ENCODE measurements at places on chromosomes 1 and 21.

DNA sequence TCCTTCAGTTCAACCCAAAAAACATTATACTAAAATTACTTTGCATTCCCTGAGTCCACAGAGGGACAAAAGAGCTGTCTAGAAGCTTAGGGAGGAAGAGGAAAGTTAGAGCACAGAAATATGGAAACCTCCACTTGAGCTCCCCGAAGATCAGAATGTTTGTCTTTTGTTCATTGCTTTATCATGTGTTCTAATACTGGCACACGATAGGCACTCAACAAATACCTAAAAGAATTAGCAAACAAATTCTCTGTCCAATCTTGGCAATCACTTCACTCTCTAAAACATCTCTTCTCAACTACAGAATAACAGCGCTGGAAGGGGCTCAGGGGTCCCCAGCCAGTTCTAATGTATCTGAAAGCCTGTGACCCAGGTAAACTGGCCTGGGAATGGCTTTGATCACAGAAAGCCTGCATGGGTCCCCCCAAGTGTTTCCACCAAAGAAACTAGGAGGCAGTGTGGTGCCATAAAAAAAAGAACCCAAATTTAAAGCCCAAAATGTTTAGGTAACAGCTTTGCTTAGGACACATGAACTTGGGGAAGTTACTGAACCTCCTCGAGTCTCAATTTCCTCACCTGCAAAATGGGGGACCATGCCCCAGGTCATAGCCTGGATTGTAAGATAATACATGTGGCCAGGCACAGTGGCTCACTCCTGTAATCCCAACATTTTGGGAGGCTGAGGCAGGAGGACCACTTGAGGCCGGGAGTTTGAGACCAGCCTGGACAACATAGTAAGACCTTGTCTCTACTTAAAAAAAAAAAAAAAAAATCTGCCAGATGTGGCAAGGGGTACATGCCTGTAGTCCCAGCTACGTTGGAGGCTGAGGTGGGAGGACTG lies 45.8 kb downstream of the SSBP3 start:
- no peak for DNase-seq

DNA sequence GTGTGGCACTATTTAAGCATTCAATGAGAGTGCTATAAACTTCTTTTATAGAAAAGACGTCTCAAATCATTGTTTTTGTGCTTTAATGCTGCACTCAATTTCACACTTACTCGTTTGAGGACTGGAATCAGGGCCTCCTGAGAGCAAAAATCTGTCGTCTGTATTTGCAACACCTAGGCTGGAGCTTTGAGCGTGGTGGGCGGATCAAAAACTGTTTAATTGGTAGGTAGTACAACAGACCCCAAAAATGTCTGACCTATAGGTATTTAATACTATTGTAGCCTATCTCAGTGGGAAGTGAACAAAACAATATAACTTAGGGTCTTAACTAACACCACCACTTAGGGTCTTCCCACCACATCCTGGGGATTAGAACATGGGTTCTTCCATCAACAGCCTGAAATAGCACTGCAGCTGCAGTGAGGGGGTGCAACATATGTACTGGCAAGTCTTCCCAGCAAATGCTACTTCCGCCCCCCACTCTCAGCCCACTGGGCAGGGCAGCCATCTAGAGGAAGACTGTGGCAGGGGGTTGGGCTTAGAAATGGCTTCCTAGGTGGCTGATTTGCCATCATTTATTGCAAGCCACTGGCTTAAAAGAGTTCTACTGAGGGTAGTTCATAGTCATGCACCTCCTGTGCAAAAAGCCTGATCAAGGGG lies 48.3 kb downstream of the CD46 start:
- DNase-seq = no peak

DNA sequence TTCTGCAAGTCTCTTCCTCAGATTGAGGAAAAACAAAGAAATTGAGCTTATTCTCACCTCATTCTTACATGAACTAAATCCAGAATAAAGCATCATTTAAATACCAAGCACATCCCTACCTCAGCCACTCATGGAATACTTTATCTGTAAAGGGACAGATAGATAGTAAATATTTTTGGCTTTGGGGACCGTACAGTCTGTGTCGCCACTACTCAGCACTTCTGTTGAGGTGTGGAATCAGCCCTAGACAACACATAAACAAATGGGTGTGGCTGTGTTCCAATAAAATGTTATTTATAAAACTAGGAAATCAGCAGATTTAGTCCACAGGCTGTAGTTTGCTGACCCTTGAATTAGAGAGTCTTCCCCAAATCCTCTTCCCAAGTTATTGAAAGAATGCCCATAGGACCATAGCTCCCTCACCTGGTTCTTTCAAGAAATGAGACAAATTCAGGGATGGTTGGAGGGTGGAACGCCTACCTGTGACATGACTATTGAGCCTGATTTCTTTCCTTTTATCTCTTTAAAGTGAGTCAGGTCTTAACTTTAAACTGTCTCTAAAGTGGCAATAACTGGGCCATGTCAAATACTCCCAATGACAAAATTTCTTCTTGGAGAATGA lies 878.5 kb downstream of the USP25 start:
- no peak for DNase-seq

GRCh38 chr1:174877208-174877673 lies 122.5 kb upstream of the CACYBP start:
- DNase-seq = no peak

- no peak for DNase-seq
These were observed 136.6 kb downstream of the OMA1 start for GRCh38 chr1:58409890-58410289.

DNA sequence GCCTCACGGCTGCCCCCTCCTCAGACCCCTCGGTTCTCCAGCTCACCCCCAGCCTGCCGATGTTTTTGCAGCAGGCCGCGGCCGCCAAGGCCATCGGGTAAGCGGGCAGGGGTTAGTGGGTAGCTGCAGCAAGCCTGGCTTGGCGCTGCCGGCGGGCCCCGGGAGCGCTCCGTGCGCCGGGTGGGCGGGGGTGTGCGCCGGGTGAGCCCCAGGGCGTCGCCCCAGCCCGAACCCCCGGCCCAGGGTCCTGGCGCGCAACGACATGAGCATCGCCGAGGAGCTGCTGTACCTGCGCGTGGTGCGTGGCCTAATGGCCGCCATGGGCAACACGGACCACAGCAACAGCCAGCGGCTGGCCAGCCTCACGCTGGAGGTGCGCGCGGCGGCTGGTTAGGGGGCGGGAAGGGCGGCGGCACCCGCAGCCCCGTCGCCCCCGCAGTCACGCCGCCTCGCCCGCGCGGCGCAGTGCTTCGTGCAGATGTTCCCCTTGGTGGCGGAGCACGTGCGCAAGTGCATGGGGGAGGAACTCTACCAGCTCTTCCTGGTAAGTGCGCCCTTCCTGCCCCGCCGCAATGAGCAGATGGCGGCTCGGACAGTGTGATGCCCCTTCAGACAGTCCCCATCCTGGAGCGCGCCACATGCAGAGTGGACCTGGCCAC lies 6.5 kb downstream of the RNU5D-1 start:
- DNase-seq = no peak

DNA sequence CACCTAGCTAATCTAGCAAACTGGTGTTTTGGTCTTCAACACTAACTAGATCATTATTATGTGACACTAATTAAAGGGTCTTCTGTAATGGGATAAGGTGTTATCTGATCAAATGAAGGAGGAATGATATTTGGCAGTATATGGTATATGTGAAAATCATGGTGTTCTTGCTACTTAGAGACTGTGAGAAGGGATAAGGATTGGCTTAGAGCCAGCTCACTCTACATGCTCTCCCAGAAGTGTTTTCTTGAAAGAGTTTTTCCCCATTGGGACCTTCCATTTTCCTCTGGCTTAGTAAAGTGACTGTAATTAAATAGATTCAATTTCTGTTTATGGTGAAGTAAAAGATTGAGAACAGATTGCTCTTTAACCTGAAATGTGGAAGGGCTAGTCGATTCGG lies 71.2 kb upstream of the RGL1 start:
- DNase-seq = no peak

DNA sequence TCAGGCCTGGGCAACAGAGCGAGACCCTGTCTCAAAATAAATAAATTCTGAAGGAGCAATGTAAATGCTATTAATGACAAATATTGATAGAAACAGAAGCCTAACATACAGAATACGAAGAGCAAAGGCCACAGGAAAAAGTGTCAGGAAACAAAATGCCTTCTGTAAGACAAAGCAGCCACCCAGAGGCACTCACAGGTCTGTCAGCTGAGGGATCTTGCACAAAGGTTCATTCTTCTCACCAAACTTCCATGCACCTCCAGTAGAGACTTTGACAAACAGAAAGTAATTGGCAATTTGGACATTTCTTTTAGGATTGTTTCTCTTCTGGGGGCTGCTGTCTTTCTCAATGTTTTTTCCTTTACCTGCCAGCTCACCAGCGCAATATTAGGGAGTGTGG lies 1.2 kb upstream of the ALDH9A1 start:
- DNase-seq = no peak

DNA sequence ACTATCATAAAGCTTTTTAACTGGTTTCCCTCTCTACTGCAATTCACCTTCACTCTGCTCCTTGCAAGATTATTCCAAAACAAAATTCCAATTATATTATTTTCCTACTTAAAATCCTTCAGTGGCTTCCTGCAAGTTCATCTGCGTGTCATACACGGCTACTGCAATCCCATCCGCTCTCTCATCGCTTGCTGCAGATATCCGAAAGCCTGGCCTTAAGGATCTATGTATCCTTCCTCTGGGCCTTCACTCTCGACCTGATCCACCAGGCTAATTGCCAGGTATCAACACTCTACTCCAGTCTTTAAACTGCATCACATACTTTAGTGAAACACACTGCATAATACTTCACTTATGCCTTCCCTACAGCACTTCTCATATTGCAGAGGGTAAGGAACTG lies 44.0 kb downstream of the VAV3 start:
- no peak for DNase-seq

DNA sequence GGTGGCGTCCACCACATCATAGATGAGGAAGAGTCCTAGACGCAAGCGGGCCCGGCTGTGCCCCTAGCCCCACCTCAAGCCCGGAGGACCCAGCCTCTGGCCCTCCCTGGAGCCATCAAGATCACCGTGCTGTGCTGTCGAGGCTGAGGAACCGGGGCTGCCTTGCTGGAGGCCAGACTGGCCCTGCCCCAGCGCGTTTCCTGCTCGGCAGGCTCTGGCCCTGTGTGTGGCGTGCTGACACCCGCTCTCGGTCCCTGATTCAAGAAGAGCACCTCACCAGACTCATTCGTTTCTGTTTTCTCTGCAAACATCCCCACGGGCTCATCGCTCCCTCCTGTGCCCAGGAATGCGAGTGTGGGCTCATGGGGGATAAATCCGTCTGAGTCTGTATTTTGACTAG lies 51.1 kb downstream of the GLIS1 start:
- DNase-seq = no peak

DNA sequence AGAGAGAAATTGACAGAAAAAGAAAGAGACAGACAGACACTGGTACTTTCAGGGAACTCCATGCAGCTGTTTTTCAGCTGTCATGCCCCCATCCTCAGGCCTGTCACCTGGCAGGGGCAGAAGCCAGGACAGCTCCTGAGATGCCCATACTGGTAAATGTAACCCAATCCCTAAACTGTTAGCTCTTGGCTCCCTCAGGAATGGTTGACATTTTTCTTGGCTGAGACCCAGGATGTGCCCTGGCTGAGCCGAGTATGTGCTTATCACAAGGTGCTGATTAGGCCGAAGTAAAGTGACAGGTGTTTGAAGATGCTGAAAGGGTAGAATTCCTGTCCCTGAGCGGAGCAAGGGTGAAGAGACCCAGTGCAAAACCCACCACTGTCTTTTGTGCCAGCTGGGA lies 50.7 kb downstream of the PGM1 start:
- no peak for DNase-seq

GRCh38 chr1:6967431-6968111 lies 182.3 kb downstream of the CAMTA1 start:
- no peak for DNase-seq

DNA sequence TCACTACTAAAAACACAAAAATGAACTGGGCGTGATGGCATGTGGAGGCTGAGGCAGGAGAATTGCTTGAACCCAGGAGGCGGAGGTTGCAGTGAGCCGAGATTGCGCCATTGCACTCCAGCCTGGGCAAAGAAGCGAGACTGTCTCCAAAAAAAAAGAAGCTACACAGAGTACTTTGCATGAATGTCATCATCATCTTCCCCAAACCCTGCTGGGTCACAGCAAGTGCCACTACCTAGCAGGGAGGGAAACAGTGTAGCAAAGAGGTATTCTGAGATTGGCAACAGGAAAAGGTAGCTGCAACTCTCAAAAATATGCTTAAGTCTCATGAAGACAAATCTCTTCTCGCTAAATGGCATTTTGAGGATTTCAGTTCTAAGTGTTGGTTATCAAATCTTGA lies 12.8 kb downstream of the NDC1 start:
- DNase-seq = no peak

- DNase-seq = no peak
These were observed 206.9 kb downstream of the ASTN1 start for GRCh38 chr1:176957603-176958002.
